T-helper 2 cell (primary cell): ENCODE measurements at places on chromosomes 6 and 20.

DNA sequence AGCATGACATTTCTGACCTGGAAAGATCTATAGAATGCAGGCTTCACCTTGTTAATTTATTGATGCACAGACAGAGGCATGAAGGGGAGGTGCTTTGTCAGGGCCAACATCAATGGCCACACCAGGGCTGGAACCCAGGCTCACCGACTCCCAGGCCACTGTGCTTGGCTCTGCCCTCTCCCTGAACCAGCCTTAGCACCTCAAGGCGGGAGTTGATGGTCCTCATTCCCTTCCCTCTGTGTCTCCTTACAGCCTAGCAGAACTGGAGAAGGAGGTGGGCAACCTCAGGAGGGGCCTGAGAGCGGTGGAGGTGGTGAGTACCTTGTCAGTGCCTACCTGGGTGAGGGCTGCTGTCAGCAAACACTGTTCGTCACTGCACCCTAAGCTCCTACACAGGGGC is 35.6 kb downstream of the MOCS1 start:
- no peak for DNase-seq

DNA sequence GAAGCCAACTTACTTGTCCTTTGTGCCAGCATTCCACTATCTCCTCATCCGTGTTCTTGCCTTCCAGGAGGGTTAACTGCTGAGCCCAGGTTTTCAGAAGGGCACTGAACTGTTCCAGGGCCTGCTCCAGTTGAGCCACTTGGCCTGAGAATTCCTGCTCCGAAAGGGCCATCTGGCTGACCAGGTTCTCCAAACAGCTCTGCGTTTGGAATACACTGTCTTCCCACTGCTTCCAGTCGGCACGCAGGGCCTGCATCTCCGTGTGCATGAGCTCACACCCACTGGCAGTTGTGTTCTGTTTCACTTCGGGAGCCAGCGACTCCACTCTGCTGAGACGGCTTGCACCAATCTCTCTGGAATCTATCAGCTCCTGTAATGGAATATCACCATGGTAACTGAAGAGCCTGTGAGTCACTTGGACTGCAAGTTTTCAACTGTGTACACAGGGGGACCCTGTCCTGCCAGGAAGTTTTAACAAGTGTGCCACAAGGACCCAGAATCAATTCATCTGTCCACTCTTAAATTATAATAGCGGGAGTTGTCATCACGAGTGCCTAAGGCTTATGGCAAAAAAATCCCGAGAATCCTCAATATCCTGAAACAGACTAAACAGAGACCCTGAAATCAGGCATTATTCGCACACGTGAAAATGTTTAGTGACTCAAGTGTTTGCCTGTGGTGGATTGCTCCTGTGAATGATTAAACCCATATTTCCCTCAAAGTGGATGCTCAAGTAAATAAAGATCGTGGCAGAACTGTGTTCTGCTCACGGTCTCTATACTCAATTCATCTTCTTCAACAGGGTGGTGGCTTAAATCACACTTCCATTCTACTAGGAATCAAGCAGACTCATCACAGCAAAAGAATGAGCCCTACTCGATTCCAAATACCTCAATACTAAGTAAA is 255.9 kb downstream of the SYNE1 start:
- no peak for DNase-seq

- no peak for DNase-seq
Measured at GRCh38 chr6:162251257-162251656, 476.3 kb downstream of the PRKN start.

DNA sequence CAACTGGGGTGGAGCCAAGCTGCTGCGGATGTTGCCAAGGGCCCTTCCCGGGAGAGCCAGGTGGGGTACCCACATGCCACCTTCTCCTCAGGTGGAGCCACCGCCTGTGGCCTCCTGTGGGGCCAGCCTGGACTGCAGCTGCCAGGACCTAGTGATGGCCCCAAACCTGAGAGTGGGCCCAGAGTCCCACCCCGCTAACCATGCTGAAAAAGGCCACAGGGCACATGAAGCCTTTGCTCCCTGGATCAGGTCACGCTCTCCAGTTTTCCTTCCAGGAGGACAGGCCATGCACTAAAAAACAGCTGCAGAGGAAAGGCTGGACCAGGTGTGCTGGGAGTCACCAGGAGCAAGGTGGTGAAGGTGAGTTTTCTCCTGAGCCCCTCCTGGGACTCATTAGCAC is 73.9 kb upstream of the SLC22A16 start:
- DNase-seq = no peak

GRCh38 chr6:2913621-2914317 is 10.7 kb upstream of the SERPINB9 start:
- no peak for DNase-seq

GRCh38 chr6:150764334-150765066 is 101.0 kb upstream of the MTHFD1L start:
- no peak for DNase-seq

GRCh38 chr20:38559764-38560163 is 21.2 kb upstream of the ADIG start:
- DNase-seq = no peak

GRCh38 chr6:71204741-71205140 is 83.9 kb upstream of the OGFRL1 start:
- DNase-seq = no peak

DNA sequence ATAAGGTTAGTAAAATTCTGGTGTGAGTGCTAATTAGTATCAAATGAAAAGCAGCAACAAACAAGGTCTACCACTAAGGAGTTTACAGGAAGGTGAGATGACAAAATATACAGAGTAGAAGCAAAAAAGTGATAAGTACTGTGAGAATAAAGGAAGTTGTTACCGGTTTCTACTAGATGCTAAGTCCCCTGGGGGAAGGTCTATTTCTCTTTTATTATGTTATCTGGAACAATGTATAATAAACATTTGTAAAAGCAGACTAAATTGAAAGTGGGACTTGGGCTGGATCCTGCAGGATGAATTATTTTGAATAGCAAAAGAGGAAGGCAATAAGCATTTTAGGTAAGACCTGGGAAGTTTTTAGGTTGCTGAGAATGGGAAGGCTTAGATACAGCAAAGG is 158.7 kb upstream of the SLC22A16 start:
- no peak for DNase-seq

GRCh38 chr20:46359233-46359751 is 47.1 kb downstream of the ELMO2 start:
- DNase-seq = no peak
